ENCODE measurements at places on chromosomes 5 and 9.

DNA sequence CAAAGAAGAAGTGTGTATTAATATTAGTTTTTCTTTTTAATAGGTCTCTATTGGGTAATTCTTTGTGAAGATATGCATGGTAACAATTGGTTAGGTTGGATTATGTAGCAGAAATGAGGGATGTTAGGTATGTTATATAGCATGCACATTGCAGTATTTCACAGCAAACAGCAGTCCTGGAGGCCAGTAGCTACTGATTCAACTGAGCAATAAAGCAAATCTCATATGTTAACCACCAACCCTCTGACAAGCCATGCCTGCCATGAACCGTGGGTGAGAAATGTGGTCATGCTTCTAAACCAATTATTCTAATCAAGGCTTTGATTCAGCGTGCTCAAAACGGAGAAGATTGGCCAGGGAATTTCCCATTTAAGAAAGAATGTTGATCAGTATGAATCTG, 313.0 kb upstream of the CDH6 start:
- H3K27me3 ChIP-seq, result no peaks in the 10 kb centered on the region
- H3K27ac ChIP-seq, result no peak overlapping the region
- no peaks in the 10 kb centered on the region for H3K4me1 ChIP-seq
- no peak for DNase-seq
- H3K4me3 ChIP-seq, result no peak overlapping the region

DNA sequence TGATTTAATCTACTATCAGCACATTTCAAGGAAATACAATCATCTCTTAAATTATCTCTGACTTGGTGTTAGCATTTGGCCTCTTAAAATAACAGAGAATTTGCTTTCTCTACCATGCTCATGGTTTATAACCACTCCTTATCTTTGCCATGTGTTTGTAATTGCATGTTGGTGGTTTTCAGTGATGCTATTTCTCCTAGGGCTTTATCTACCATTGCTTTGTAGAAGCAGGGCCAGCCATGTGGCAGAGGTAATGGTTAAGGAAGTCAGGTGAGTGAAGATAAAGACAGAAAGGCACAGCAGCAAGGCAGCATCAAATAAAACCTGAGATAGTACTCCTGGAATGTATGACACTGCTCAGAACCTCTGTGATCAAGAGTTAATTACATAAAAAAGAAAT, 206.2 kb downstream of the FER start:
- H3K27ac ChIP-seq, result no peak overlapping the region
- no peaks in the 10 kb centered on the region for H3K4me1 ChIP-seq
- no peaks in the 10 kb centered on the region for H3K27me3 ChIP-seq
- no peaks in the 10 kb centered on the region for H3K36me3 ChIP-seq
- no peak overlapping the region for H3K4me3 ChIP-seq
- DNase-seq, result no peak

- no peaks in the 10 kb centered on the region for H3K27me3 ChIP-seq
- H3K27ac ChIP-seq, result peak overlapping the region; percentile 84
- no peak for DNase-seq
Observed at GRCh38 chr9:37801287-37801850, 772 bp downstream of the DCAF10 start.

DNA sequence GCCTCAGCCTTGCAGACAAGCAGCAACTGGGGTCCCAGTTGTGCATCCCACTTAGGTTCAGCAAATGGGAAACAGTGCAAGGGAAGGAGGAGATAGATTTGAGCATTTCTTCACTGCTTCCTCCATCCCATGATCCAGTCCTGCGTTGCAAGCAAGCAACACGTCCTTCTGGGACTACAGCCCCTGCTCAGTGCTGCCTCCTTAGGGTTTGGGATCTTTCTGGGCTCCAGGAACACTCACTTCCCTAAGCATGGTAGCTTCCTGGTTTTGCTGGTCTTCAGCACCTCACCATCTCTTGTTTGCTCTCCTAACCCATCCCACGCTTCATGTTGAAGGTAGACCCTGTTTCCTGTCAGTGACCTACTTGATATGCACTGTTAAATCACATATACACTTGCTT, 444.7 kb downstream of the MED10 start:
- H3K36me3 ChIP-seq, result no peaks in the 10 kb centered on the region
- no peak overlapping the region for H3K27ac ChIP-seq
- peaks cover 4% of the 10 kb centered on the region for H3K4me1 ChIP-seq
- H3K27me3 ChIP-seq, result no peaks in the 10 kb centered on the region
- no peak for DNase-seq

- no peaks in the 10 kb centered on the region for H3K36me3 ChIP-seq
- H3K27ac ChIP-seq, result no peak overlapping the region
- H3K4me3 ChIP-seq, result no peak overlapping the region
Observed at GRCh38 chr9:15268317-15268716, 38.7 kb downstream of the TTC39B start.

- no peak overlapping the region for H3K4me3 ChIP-seq
- H3K27ac ChIP-seq, result no peak overlapping the region
- no peaks in the 10 kb centered on the region for H3K27me3 ChIP-seq
- H3K4me1 ChIP-seq, result no peaks in the 10 kb centered on the region
Observed at GRCh38 chr5:173902334-173902733, 14.2 kb downstream of the CPEB4 start.

DNA sequence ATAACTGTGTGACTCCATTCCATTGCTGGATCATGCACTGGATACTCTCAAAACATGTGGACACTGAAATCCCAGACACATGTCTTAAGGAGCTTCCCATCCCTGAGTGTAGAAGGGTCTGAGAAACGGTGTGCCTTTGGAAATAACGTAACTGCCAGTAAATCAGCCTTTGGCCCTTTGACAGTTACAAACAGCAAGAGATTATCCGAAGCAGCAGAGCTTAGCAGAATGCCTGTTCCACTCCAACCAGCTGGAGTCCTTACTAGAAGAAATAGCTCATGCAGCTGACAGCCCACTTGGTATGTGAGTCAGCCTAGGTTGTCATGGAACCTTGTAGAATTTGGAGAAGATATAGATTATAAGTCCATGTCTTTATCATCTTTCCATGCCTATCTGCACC, 7.0 kb downstream of the TMEM252 start:
- peaks cover 9% of the 10 kb centered on the region for H3K4me1 ChIP-seq
- DNase-seq, result no peak
- peaks cover 31% of the 10 kb centered on the region for H3K27me3 ChIP-seq
- no peak overlapping the region for H3K4me3 ChIP-seq

DNA sequence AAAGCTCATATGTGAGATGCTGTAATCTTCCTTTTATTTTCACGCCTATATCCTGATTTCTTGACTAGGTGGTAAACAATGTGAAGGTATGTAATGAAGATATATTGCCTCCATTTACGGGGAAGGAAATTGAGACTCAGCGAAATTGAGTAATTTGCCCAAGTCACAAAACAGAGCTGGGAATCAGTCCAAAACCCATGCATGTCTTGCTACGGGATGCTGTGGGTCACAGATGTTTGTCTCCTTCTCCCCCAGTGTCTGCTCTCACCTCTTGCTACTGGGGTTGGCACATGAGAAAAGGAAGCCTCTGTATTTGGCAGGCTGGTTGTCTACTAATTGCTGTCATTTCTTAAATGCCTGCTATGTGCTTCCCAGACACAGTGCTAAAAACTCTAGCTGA, 53.7 kb upstream of the TEX48 start:
- no peak overlapping the region for H3K27ac ChIP-seq
- H3K4me1 ChIP-seq, result no peaks in the 10 kb centered on the region
- DNase-seq, result no peak
- no peak overlapping the region for H3K4me3 ChIP-seq
- H3K36me3 ChIP-seq, result no peaks in the 10 kb centered on the region

GRCh38 chr5:5320062-5320805, 102.2 kb upstream of the ICE1 start:
- no peaks in the 10 kb centered on the region for H3K27me3 ChIP-seq
- no peak overlapping the region for H3K4me3 ChIP-seq
- no peaks in the 10 kb centered on the region for H3K36me3 ChIP-seq
- no peak overlapping the region for H3K27ac ChIP-seq

- peaks cover 17% of the 10 kb centered on the region for H3K4me1 ChIP-seq
- no peak for DNase-seq
- no peaks in the 10 kb centered on the region for H3K36me3 ChIP-seq
- H3K27me3 ChIP-seq, result no peaks in the 10 kb centered on the region
Observed at GRCh38 chr9:131963072-131964030, 116.3 kb downstream of the MED27 start.

- H3K27me3 ChIP-seq, result no peaks in the 10 kb centered on the region
- no peaks in the 10 kb centered on the region for H3K36me3 ChIP-seq
- H3K27ac ChIP-seq, result no peak overlapping the region
- H3K4me1 ChIP-seq, result no peaks in the 10 kb centered on the region
Observed at GRCh38 chr5:3751846-3752245, 156.2 kb downstream of the IRX1 start.

DNA sequence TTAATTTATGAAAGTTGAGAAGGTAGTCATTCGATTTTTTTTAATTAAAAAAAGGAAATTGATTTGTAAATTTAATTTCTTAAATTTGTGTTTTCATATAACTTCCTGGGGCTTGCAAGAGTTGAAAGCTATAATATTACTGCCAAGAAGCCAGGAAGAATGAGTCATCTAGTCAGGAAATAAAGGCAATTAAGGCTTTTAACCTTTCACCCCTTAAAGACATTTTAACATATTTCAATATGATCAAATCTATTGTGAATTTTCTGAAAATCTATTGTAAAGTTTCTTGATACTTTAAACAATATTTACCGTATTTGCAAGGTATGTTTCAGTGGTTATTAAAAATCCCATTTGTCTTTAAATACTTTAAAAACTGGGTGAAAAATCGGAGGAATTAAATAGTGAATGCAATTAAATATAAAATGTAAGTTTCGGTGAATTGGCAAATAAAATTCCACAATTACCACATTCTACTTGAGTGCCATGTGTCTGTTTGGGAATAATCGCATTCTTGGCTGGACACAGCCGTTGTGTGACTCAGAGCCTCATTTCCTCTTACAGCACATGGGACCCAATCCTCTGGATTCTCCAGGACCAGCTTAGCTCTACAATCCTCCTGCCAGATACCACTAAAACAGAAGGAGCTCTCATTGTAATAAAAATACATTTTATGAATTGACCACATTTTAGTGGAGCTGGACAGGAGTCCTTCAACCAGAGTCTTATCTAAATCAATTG, 310.7 kb downstream of the HCN1 start:
- no peak for DNase-seq
- no peak overlapping the region for H3K4me3 ChIP-seq
- no peaks in the 10 kb centered on the region for H3K4me1 ChIP-seq
- no peaks in the 10 kb centered on the region for H3K27me3 ChIP-seq

- no peak overlapping the region for H3K27ac ChIP-seq
- H3K4me1 ChIP-seq, result no peaks in the 10 kb centered on the region
- H3K36me3 ChIP-seq, result no peaks in the 10 kb centered on the region
- DNase-seq, result no peak
Observed at GRCh38 chr5:68834491-68834981, 259.3 kb upstream of the SLC30A5 start.

DNA sequence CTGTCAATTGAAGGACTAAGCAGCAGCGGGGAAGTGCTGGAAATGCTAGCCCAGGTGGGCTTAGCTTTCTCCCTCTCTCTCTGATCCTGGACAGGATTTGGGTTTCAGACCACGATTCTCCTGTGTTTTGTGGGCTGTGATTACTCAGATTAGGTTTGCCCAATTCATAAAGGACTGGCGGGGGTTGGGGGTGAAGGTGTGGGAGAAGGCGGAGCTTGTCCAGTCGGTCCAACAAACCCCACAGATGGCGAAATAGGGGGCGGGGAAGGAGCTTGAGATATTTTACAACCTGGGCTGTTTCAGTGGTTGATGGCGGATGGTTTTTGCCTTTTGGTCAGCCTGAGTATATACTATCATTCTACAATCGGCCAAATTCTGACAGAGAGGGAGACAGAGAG, 35.2 kb downstream of the PCDHAC2 start:
- peaks cover 16% of the 10 kb centered on the region for H3K4me1 ChIP-seq
- H3K36me3 ChIP-seq, result no peaks in the 10 kb centered on the region
- peak overlapping the region; percentile 63 for H3K4me3 ChIP-seq
- no peaks in the 10 kb centered on the region for H3K27me3 ChIP-seq
- H3K27ac ChIP-seq, result peak overlapping the region; percentile 95

GRCh38 chr9:97979788-97980478, 3.2 kb upstream of the ANP32B start:
- DNase-seq, result no peak
- no peak overlapping the region for H3K4me3 ChIP-seq
- H3K36me3 ChIP-seq, result no peaks in the 10 kb centered on the region
- H3K27ac ChIP-seq, result no peak overlapping the region
- peaks cover 37% of the 10 kb centered on the region for H3K27me3 ChIP-seq
- peaks cover 3% of the 10 kb centered on the region for H3K4me1 ChIP-seq

GRCh38 chr9:110251212-110251611, 5.1 kb downstream of the TXN start:
- no peak overlapping the region for H3K27ac ChIP-seq

DNA sequence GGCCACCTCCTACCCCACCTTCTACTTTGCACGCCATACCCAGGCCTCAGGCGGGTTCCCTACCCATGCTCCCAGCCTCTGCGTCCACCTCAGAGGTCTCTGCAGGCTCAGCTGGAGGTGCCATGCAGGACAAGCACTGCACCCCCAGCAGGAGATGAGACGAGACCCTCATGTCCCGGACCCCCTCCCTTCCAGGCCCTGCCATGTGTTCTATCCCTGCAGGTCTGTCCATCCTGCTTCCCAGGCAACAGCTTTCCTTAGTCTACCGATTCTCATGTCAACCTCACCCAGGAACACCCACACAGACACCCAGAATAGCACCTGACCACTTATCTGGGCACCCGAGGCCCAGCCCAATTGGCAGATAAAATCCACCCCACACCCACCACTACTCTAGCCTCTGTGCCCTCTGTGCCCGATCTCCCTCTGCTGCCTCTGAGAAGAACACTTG, 52.1 kb downstream of the SEMA4D start:
- peaks cover 2% of the 10 kb centered on the region for H3K4me1 ChIP-seq
- no peak overlapping the region for H3K4me3 ChIP-seq
- no peak overlapping the region for H3K27ac ChIP-seq
- H3K36me3 ChIP-seq, result no peaks in the 10 kb centered on the region
- no peaks in the 10 kb centered on the region for H3K27me3 ChIP-seq
- DNase-seq, result no peak

DNA sequence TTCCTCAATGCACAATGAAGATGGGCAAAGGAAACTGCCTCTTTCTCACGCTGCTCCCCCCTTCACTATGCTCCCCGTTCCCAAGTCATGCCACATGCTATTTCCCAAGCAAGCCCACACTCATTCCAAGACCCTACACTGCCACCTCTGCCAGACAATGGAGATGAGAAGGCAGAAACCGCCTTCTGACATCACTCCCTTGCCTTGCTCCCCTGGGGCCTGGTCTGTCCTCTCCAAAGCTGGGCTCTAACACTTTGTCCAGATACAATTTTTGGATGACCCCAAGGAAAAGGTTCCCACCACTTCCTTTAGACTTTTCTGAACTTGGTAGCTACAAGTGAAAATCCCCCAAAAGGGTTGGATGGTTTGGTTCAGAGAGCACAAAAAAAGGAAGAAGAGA, 7.2 kb upstream of the ADRA1B start:
- H3K36me3 ChIP-seq, result no peaks in the 10 kb centered on the region
- H3K4me1 ChIP-seq, result peaks cover 8% of the 10 kb centered on the region
- H3K4me3 ChIP-seq, result no peak overlapping the region
- H3K27ac ChIP-seq, result no peak overlapping the region

DNA sequence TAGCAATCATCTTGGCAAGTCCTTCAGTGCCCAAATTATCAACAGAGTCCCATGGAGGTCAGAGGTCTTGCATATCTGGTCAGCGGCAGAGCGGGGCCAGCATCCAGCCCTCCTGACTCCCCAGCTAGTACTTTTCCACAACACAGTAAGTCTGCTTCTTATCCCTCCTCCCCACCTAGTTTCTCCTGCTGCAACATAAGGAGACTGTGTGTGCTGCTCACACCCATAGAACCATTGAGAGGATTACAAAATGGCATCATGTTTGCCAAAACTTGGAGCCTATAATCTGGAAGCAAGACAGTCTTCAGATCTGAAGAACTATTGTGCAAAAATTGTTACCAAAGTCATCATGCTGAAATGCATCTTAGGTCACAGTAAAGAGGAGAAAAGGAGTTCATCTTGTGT, 125.8 kb upstream of the ZNF366 start:
- no peak overlapping the region for H3K27ac ChIP-seq
- no peak overlapping the region for H3K4me3 ChIP-seq
- H3K27me3 ChIP-seq, result no peaks in the 10 kb centered on the region
- peaks cover 13% of the 10 kb centered on the region for H3K4me1 ChIP-seq
- no peak for DNase-seq

All from neuronal stem cell (in vitro differentiated cells).